Activated CD4-positive, alpha-beta memory T cell treated with anti-CD3 and anti-CD28 coated beads for 36 hours (primary cell): ENCODE measurements at places on chromosomes 1 and 21. TPM values are rescaled to one million over a fixed set of nuclear protein-coding genes. Genes with fewer than 3 reads are reported as not detected.

GSTM5 gene
- total RNA-seq: not detected

NTNG1 gene
- not detected for total RNA-seq

PROK1 gene
- total RNA-seq: not detected

ABCA4 gene
- not detected for total RNA-seq

SLAMF8 gene
- 0.55 TPM for total RNA-seq

RGS18 gene
- 0.19 TPM for total RNA-seq

AADACL4 gene
- total RNA-seq: not detected

SH3BGR gene
- total RNA-seq: 3.1 TPM

AK4 gene
- total RNA-seq: 42.7 TPM

TSACC gene
- total RNA-seq: not detected

LCE3E gene
- not detected for total RNA-seq

FAM72C gene
- total RNA-seq: 24.0 TPM

PCAT6 gene
- 0.76 TPM for total RNA-seq

CHAF1B gene
- 31.2 TPM for total RNA-seq

LRRC38 gene
- total RNA-seq: not detected

DFFA gene
- total RNA-seq: 32.8 TPM

WNT9A gene
- total RNA-seq: 0.07 TPM

TNFRSF4 gene
- 1,003 TPM for total RNA-seq

H6PD gene
- 9.3 TPM for total RNA-seq

CA6 gene
- 0.26 TPM for total RNA-seq

A3GALT2 gene
- total RNA-seq: not detected

AGRN gene
- 33.2 TPM for total RNA-seq

IGSF3 gene
- total RNA-seq: 4.2 TPM

AMY1A gene
- total RNA-seq: not detected

DNASE2B gene
- not detected for total RNA-seq

HUNK gene
- 0.10 TPM for total RNA-seq

RAD54L gene
- total RNA-seq: 65.0 TPM

C1orf105 gene
- not detected for total RNA-seq

FMO4 gene
- 1.9 TPM for total RNA-seq

UTS2 gene
- not detected for total RNA-seq
